ENCODE measurements at places on chromosomes 7 and 10. TPM values are rescaled to one million over a fixed set of nuclear protein-coding genes. Genes with fewer than 3 reads are reported as not detected.

Gene LRRC18
- total RNA-seq = not detected

Gene NCF1
- 93.3 TPM for total RNA-seq

Gene MUC12
- total RNA-seq = 0.89 TPM

Gene SPDYE1
- total RNA-seq = not detected

Gene EBLN1
- not detected for total RNA-seq

Gene WEE2
- not detected for total RNA-seq

Gene SPRN
- total RNA-seq = not detected

Gene UNCX
- not detected for total RNA-seq

Gene LDB3
- not detected for total RNA-seq

Gene DLG5
- 9.6 TPM for total RNA-seq

Gene MSMB
- not detected for total RNA-seq

Gene TAS2R3
- total RNA-seq = 4.7 TPM

Gene ZNF467
- 37.6 TPM for total RNA-seq

Gene PON1
- not detected for total RNA-seq

All from spleen (tissue), 13 donors.